ENCODE measurements at places on chromosomes 2 and 18.
A peak's percentile ranks its signal among the peaks of the same experiment; 100 is the strongest.

- DNase-seq = no peak
Observed at GRCh38 chr2:101861382-101861781, 130.4 kb upstream of the IL1R2 start.

GRCh38 chr2:112730216-112730615, 9.4 kb downstream of the NT5DC4 start:
- no peak for DNase-seq

GRCh38 chr2:145558617-145559350, 1038.9 kb upstream of the ZEB2 start:
- DNase-seq = peak; percentile 4

DNA sequence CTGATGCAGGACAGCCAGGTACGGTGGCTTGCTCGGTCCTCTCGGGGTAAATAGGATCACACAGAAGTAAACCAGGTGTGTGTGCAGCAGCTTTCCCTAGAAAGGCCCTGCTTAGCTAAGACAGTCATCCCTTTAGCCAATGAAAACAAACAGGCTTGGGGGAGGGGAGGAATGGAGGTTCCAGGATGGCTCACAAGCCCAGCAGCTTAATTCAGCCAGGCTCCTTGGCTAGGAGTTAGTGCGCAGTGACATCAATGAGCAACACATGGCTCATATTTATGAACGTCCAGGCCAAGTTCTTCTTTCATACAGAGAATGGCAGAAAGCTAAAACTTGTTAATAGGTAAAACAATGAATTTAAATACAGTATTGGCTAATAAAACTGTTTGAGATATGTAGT, 10.2 kb downstream of the IAH1 start:
- peak; percentile 25 for DNase-seq

DNA sequence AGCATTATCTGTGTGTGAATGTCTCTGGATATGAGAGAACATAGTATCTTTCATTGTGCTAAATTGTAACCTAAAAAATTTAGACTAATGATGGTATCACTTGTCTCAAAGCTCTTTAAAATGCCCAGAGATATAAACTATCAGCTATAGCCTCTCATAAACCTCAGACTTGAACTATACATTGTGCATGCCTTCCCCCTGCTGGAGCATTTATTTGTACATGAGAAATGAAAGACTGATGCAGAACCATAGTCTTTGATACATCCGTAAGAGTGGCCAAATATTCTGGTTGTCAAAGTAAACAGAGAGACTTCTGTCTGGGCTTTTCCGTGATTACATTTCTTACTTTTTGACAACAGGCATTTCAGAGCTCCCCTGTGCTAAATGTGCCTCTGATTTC, 71.9 kb upstream of the CCDC68 start:
- no peak for DNase-seq

GRCh38 chr2:203400805-203401585, 72.8 kb downstream of the ABI2 start:
- peak; percentile 17 for DNase-seq

DNA sequence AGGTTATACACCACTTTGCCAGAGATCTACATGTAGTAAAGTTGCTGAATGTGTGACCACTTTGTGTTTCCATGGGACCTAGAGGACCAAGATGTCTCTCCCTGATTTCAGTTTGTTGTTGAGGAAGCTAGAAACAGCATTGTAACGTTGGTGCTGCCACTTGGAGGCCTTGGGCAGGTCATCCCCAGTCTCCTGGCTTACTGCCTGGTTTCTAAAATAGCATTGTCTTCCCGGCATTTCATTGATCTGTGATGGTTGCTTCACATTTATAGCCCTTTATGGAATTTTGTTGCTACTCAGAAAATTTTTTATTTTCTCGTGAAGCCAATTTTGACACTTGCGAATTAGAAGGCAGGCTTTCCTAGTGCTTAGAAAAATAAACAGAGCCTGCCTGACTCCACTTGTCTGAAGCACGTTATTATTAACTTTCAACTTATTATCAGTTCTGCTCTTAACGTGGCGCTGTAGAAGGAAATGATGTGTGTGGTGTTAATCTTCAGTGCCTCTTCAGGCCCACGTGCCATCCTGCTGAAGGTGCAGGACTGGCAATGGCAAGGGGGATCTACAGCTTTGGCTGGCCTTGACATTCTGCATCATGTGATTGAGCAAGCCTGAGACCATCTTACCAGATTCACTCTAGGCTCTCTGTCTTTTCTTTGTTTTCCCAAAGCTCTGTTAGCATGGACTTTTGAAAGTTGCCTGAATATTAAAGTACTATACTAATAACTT, 59.9 kb downstream of the INPP4A start:
- DNase-seq = no peak

DNA sequence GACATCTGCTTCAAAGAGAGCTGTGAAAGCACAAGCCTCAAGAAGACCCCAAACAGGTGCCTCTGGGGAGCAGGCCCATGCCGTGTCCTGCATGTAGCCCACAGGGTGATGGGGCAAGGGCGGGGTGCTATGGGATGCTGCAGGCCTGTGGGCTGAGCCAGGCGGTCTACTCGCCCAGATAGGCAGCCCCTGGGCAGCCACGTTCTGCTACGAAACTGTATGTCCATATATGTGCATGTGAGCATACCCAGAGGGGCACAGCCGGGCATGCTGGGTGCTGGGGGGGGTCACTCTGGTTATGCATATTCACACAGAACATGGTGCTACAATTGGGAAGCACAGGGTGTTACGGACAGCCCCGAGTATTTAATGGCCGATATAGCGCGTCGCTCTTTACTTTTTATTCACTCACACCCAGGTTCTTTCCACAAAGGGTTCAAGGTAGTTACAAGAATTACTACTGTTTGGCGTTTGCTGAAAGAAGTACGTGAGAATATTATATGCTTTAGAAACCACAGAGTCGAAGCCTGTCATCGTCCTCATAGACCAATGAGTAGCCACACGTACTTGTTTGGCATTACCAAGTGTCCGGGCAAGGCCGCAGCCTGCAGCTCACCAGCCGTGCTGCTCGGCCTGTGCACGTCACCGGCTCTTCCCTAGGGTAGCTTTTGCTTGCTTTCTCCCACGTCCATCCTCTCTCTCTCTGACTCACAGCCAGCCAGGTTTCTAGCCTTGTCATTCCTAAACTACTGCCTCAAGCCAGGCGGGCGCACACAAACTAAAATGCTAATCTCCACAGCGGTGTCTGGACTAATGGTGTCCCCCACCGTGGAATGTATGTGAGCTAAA, 14.4 kb downstream of the MTERF4 start:
- no peak for DNase-seq

- DNase-seq = peak; percentile 84
Observed at GRCh38 chr2:47422560-47422959, 19.6 kb downstream of the MSH2 start.

- DNase-seq = peak; percentile 48
Observed at GRCh38 chr18:55588870-55589595, 1.0 kb upstream of the TCF4 start.

- DNase-seq = peak; percentile 61
Observed at GRCh38 chr2:190781604-190782198, 98.9 kb upstream of the GLS start.

DNA sequence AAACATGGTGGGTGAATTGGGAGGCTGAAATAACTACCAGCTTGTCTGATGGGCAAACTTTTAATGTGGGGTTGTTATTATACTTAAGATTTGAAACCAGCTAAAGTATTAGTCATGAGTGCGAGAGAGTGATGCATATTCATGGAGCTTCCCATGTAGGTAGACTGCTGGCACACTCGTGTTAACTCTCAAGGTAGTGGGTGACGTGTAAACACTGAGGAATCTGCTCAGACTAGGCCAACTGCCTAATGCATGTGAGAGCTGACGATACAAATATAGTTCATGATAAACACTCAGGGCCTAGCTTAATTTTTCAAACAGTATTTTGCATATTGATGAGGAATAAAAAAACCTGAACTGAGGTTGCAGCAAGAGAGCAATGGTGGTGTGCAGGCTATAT, 1165.7 kb upstream of the PIK3C3 start:
- no peak for DNase-seq

- no peak for DNase-seq
Observed at GRCh38 chr2:114859726-114860510, 417.5 kb downstream of the DPP10 start.

- peak; percentile 37 for DNase-seq
Observed at GRCh38 chr2:46116553-46116991, 180.6 kb upstream of the EPAS1 start.

GRCh38 chr2:44572196-44572900, 210.6 kb downstream of the CAMKMT start:
- no peak for DNase-seq

DNA sequence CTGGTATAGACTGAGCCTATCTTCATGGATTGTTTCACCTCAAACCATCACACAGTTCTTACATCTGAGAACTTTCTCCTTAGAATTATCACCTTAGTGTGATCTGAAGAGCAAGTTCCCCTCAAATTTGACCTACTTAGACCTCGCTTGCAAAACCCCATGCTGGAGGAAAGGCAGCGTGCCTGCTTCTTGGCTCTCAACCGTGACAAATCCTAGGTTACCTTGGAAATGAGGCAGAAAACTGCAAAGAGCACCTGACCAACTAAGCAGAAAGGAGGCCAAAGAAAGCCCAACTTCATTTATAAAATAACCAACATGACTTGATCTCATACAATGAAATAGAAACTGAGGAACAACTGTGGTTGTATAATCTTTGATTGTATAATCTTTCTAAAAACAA, 146.4 kb downstream of the RAB3GAP1 start:
- DNase-seq = no peak

DNA sequence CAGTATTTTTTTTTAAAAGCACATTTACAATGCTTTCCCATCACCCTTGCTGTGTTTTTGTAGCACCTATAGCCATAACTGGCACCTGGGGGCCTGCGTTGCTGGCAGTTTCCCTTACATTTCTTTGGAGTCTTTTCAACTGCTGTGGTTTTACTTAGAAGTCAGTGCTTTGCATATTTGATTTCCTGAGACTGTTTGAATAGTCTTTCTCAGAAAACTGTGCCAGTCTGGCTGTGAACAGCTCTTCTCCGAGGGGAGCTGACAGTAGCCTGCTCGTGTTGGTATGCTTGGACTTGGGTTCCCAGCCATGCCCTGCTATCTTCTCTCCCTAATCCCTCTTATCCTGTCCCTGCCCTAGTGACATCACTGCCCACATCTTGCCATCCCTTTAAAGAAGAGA, 81.5 kb downstream of the DPP4 start:
- no peak for DNase-seq

DNA sequence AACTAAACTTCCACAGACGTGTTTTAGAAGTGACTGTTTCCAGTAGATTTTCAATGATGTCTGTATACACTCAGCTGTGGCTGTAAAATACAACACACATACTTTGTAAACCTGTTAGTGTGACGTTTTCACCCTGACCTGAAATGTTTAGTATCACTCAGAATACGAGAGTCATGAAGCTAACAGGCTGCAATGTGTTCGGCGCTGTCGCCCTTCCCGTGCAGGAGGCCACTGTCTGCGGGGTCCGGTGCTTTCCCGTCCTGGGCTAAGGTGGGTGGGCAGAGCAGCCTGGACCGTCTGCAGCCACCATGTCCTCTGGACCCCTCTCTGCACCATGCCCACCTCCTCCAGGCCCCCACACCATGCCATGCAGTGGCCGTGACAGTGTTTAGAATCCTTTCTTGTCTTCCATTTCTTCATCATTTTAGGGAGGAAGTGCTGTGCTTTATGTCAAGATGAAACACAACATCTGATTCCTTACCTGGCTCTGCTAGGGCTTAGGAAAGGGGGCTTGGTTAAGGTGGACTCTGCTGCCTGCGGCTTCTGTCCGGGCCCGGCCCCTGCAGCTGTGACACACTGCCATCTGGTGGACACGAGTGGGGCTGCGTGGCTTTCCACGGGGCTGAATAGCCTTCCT, 53.8 kb upstream of the RBM44 start:
- DNase-seq = peak; percentile 38

DNA sequence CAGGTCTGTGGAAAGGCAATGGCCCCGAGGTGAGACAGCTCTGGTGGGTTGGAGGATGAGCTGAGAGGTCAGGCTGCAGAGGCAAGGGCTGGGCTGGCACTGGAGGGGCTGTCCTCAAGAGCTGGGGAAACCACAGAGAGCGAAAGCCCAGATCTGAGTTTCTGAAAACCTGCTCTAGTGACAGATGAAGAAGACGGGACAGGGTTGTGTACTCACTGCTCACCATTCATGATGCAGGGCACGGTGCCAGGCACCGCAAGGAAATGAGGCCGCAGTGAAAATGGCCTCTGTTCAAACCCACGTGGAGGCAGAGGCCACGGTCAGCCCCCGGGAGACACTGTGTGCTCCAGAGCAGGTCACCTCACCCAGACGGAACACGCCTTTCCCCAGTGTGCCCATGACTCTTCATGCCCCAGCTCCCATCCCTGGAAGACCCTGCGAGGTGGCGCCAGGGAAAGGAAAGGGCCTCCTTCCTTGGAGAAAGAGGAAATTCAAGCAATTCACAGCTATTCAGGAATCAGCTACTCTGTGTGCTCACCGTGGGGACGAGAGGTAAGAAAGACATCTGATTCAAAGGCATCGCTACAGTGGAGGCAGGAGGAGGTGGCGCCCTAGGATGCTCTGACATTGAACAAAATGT, 24.3 kb upstream of the ID2 start:
- DNase-seq = no peak

DNA sequence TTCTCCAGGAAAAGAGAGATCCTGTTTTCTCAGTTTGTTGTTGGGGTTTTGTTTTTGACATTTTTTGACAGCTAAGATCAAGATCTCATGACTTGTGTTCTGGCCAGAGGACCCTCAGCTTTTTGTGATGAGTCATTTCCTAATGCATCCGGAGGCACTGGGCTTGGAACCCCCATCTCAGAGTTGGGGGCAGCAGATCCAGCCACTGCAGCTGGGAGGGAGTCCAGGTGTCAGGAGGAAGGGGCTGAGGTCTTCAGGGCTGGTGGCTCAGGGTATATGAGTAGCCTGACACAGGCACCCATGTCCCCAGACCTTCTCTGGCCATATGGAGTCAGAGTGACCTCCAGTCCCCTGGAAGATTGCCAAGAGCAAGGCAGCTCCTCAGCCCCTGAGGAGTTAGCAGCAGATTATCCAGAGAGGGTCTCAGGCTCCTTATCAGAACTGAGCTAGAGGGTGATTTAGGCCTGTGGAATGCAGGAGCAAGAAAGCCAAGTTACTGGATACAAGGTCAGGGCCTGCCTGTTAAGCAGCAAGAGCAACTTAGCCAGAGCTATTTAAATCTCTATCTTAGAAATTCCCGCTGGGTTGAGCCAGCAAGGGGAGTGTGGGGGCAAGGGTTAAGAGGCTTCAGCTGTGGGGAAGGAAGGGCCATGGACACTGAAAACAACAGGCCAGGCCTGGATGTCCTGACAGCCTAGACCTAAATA, 62.4 kb downstream of the TANC1 start:
- peak; percentile 60 for DNase-seq

- DNase-seq = no peak
Observed at GRCh38 chr18:50360611-50361010, 14.2 kb upstream of the SKA1 start.

- no peak for DNase-seq
Observed at GRCh38 chr18:28059861-28060260, 117.1 kb downstream of the CDH2 start.

DNA sequence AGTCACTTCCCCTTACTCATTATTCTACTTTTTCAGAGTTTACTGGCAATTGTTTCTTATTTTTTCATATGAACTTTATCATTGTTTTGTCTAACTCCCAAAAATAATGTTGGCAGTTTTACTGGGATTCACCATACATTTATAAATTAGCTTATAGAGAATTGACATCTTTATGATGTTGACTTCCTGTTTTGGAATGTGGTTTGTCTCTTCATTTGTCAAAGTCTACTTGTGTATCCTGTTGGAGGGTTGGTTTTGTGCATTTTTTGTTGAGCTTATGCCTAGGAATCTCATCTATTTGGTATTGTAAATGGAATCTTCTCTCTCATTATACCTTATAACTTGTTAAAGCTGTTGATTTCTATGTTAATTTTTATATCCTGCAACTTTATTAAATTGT, 16.4 kb downstream of the EPC2 start:
- DNase-seq = peak; percentile 72
